ENCODE measurements at places on chromosomes 1 and 21.

- DNase-seq = no peak
These were observed 51.6 kb downstream of the GNG4 start for GRCh38 chr1:235597867-235598553.

- DNase-seq = no peak
These were observed 222.7 kb downstream of the NUF2 start for GRCh38 chr1:163544441-163544840.

DNA sequence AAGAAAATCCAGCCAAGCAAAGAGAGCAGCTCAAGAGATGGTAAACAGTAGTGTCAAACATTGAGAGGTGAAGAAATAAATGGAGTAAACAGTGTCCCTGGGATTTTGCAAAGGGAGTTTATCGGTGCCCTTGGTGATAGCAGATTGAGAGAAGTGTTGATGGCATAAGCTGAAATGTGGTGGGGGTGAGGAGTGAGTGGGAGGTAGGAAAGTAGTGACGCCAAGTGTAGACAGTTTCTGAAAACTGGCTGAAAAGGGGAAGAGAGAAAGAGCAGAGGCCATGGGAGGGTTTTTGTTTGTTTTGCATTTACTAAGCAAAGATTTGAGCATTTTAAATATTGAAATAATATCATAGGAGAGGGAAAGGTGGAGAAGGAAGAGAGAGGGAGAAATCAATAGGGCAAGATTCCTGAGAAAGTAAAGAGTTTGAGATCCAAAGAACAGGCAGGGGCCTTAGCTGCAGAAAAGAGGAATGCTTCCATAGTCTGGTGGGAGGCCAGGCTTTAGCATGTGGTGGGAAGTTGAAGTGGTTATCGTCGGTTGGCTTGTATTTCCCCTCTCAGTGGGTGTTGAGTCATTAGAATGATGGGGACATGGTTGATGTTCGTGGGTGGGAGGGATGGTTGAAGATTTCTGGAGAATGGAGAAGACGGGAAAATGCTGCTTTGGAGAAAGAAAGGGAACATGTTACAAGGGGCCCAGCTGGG, 26.8 kb upstream of the RASAL2 start:
- DNase-seq = no peak

GRCh38 chr1:59143811-59144210, 153.1 kb upstream of the FGGY start:
- no peak for DNase-seq

DNA sequence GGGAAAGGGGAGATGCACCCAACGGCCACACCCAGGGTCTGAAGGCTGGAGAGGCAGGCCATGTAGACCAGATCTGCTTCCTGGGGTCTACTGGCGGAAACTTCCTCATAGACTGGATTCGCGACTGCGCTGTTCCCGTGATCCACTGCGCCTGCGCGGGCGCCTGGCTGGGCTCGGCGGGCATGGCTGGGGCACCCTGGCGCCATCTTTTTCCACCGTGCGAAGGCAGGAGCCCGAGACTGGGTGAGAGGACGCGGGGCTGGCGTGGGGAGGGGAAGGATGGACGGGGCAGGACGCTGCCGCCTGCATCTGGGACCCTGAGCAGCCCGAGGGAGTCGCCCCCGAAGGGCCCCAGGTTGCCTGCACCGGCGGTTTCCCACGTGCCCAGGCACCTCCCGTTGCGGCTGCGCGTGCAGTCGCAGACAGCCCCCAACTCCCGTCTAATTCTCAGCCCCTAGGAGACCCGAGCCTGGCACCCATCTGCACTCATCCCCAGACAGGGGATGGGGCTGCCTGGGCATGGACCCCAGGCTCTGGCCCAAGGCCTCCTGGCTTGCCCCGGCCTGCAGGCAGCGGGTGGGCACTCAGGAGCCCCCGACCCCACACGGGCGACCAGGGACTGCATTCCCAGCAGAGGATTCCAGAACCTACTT, 12.4 kb upstream of the FAM3B start:
- no peak for DNase-seq

DNA sequence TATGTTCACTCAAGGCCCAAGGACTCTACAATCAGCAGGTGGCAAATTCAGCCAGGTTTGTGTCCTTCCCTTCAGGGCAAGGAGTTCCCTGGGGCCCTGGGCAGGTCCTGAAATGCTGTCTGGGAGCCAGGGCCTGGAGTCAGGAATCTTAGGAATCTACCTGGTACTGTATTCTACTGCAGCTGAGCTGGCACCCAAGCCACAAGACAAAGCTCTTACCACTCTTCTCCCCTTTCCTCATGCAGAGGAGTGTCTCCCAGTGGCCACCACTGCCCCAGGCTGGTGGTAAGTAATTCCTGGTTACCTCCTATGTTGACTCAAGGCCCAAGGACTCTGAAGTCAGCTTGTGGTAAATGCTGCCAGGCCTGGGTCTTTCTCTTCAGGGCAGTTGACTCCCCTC, 153.4 kb downstream of the NRIP1 start:
- DNase-seq = no peak

DNA sequence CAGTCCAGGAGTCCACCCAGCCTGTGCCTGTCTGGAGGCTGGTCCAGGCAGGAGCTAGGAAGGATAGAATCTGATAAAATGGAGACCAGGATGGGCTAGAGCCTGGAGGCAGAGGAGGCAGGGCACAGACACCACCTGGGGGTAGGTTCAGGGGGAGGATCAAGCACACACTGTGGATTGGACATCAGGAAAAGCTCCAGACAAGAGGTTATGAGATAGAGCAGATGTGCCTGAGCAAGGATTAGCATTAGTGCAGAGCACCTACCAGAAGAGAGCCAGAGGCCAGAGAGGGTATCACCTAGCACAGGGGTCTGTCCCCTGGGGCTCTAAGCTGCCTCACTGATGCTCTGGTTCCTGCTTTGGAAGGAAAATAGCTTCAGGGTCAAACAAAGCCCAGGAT, 216.7 kb upstream of the ZC3H12A start:
- DNase-seq = no peak

DNA sequence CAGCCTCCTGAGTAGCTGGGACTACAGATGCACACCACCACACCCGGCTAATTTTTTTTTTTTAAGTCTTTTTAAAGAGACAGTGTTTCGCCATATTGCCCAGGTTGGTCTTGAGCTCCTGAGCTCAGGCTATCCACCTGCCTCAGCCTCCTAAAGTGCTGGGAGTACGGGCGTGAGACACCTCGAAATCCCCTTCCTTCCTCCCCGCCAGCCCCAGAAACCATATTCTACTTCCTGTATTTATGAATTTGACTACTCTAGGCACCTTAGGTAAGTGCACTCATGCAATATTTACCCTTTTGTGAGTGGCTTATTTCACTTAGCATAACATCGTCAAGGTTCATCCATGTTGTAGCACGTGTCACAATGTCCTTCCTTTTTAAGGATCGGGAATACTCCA, 6.9 kb upstream of the LRP8 start:
- DNase-seq = no peak

GRCh38 chr1:160711602-160712311, at the start of gene CD48:
Gene CD48, minus strand, starts transcription at chr1:160711822. Its CDS starts 59 bp downstream, at chr1:160711763.
- no peak for DNase-seq

DNA sequence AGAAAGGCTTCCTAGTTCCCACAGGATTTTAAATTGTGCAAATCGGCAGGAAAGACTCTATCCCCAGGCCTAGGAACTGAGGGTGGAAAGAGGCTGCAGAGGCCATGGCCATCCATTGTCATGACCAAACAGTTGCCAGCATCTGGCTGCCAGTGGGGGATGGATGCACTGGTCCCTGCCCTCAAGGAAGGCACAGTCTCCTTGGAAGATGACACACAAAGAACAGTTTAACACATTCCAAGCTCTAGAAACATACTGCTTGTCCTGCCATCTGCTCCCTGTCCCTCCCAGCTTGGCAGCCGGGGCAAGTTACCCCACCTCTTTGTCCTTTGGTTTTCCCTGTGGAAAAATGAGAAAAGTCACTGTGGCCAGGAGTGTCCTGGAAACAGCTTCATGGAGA, 83.2 kb downstream of the BCAR3 start:
- no peak for DNase-seq

GRCh38 chr1:214862421-214862820, 220.1 kb upstream of the KCNK2 start:
- no peak for DNase-seq

- DNase-seq = no peak
These were observed 16.6 kb downstream of the CASZ1 start for GRCh38 chr1:10779841-10780240.

DNA sequence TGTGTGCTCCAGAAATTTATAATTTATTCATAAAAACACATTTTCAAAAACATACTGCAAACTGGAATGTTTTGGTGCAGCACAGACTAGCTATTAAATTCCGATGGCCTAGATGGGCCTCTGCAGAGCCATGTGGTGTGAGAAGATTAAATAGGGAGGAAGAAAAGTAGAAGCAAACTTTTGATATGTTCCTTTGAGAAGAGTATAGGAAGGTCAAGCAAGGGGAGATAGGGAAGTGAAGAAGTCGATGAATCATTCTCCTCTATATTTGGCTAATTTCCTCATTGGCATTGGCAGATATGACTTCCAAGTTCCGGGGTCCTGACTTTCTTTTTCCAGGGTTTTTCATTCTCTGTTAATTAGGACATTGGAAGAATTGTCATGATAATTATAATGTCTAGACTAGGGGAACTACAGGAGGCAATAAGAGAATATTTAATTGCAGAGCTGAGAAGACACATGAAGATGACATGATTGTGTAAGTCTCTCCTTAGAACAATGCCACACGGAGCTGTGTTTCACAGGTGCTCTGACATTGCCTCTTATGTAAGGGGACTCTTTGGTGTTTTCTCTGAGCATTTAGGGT, 19.3 kb upstream of the ZNF326 start:
- DNase-seq = no peak

GRCh38 chr21:36552434-36552785, 72.5 kb upstream of the CLDN14 start:
- no peak for DNase-seq

DNA sequence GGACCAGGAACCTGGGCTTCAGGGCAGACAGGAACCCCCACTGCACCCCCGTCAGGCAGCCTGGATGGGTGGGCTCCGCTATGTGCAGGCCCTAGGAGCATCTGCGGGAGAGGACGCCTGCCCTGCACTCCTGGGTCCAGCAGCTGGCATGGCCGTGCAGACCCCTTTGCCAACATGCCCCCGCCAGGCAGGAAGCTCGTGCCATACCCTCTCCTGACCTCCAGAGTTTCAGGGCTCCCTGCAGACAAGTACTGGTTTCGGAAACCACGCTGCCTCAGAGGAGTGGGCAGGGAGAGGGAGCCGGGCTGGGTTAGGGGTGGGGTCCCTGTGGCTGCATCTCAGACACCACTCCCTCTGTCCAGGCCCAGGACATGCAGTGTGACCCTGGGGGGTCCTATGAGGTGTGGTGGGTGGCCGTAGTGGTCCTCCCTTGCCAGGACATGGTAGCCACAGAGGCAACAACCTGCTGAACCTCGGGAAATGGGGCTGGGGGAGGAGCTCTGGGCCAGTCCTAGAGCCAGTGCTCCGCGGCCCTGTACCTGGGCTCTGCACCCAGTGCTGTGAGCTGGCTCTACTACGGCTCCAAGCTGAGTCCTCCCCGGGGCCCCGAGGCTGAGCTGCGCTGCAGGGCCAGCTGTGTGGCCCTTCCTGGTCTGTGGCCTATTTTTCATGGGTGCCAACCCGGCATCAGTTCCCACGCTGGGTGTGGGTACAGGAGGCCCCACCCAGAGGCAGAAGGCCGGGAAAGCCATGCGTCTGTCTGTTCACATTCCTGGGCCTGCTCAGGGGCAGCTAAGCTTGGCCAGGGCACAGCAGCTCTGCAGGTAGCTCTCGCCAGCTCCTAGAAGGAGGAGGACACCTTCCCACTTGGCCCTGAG, 1.4 kb downstream of the PLEKHN1 start:
- DNase-seq = no peak

DNA sequence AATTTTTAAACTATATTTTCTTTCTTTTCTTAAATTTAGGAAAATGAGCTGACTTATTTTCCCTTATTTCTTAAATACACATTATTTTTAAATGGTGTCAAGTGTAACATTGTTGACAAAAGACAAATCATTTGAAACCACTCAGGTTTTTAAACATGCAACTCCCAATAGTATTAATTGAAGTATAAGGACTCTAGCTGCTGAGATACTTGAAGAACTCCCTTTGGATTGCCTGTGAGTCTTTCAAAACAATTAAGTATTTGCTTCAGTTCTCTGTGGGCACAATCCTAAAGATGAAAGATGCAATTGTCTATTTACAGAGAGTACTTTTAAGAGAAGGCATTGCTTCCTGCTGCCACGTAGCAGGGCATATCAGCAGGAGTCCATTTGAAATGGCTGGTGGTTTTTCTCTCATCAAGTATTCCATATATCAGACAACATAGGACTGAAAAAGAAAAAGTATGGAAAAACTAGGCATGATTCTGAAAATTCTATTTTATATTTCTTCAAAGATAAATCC, 373.4 kb downstream of the NEGR1 start:
- no peak for DNase-seq

- no peak for DNase-seq
These were observed 202.7 kb downstream of the DISC1 start for GRCh38 chr1:231829332-231829731.

DNA sequence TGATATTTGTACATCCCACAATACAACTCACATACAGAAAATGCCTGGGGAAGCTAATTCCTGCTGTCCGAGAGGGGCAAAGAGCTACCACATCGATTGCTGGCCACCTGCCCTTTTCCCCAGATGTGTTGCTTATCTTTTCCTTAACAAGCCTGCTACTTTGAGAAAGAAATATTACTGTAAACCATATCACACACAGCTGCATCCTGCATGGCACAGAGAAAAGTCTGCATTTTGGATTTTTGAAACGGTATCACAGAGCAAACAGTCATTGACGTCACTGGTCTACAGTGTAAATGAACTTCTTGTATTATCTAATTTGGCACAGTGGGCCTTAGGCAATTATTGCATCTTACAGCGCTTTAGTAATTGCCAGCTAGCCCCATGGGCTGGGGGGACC, 164.7 kb downstream of the CLIC6 start:
- DNase-seq = no peak

DNA sequence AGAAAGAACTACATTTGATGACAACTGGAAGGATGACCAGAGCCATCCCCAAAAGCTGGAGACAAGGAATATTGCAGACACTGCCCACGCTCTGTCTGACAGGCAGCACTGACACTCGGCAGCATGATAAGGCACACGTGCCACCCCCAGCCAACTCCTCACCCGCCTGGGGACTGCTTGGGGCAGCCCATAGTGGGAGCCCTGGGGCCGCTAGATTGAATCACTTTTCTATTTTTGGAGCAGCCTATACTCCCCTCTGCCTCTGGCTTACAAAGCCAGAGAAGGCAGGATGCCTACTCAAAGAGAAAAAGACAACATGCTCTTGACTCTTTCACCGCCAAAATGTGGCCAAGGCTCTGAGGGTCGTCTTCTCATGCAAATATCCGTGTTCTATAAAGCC, 1.3 kb downstream of the SMG5 start:
- DNase-seq = no peak
